ENCODE measurements at places on chromosomes 11 and 22.

DNA sequence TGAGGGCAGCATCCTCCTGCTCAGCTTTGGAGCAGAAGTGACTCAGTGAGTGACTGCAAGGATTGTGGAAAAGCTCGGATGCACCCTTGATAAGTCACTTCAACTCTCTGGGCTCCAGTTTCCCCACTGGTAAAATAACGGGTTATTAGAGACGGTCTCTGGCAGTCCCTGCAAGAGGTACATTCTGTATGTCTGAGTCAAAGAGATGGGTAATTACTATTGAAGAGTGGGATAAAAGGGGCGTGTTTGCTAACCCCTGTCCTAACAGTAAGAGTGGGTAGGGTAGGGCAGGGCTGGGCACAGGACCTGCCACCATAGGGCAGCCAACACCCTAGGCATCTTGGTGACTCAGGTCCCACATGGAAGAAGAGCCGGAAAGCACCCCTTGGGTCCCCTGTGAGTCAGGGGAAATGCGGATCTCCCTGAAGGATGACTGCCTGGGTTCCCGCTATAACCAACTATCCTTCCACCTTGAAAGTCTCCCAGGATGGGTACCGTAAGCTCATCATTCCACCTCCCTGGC lies 7.3 kb upstream of the AHNAK start:
- DNase-seq, result no peak

- no peak for DNase-seq
Measured at GRCh38 chr11:60633645-60634044, 65.8 kb upstream of the MS4A8 start.

GRCh38 chr11:113730887-113731726 lies 25.0 kb upstream of the TMPRSS5 start:
- DNase-seq, result peak; percentile 16

- DNase-seq, result no peak
Measured at GRCh38 chr11:132716037-132716436, 816.3 kb downstream of the OPCML start.

GRCh38 chr11:48307760-48308386 lies 1.9 kb downstream of the OR4S1 start:
- peak; percentile 45 for DNase-seq

GRCh38 chr11:68773521-68774193 lies 22.3 kb upstream of the TESMIN start:
- DNase-seq, result no peak

DNA sequence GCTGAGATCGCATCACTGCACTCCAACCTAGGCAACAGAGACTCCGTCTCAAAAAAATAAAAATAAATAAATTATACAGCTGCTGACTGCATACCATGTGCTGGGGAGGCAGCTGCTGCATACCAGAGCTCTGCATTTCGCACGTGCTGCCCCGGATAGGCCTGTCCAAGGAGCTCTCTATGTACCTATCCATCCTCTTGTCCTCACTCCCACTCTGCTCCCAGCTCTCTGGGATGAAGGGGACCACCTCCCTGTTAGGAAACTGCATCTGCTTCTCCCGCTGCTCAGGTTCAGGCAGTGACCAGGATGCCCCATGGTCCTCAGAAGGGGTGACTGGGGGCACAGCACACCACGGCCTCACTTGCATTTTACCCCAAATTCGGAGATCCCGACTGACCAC lies 302.3 kb downstream of the BRD1 start:
- no peak for DNase-seq

DNA sequence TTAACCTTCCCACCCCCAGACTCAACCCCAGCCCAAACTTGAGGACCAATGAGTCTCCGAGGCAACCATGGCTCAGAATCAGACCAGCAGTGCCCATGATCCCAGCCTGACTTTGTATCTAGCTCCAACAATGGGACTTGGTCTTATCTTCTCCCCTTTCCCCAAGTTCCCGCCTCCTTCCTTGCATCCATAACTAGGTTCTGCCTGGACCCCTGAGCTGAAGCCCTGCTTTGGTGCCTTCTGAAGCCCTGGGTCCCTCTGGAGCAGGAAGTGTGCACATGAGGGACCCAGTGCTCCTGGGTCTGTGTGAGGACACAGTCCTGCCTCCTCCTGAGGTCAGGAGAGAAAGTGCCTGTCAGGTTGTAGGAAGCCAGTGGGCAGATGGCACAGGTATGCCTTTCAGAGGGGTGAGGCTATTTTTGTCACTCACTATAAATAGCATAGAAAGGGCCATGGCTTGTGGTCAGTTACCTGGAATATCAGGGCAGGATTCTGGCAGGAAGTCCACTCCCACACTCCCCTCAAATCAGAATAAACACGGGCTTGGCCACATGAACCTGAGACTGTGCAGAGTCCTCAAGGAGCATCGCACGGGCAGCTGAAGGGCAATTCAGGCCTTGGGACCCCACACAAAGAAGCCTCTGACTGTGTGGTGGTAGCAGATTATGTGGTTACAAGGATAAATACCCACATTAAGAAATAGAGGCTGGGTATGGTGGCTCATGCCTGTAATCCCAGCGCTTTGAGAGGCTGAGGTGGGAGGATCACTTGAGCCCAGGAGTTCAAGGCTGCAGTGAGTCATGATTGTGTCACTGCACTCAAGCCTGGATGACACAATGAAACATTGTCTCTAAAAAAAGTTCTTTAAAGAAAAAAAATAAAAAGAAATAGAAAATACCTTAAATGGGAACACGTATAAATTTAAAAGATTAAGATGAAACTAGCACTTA lies 27.4 kb downstream of the RCN1 start:
- no peak for DNase-seq

- DNase-seq, result no peak
Measured at GRCh38 chr11:119937412-119937811, 200.5 kb downstream of the TRIM29 start.

GRCh38 chr11:44307340-44308099 lies 2.4 kb downstream of the ALX4 start:
- no peak for DNase-seq

DNA sequence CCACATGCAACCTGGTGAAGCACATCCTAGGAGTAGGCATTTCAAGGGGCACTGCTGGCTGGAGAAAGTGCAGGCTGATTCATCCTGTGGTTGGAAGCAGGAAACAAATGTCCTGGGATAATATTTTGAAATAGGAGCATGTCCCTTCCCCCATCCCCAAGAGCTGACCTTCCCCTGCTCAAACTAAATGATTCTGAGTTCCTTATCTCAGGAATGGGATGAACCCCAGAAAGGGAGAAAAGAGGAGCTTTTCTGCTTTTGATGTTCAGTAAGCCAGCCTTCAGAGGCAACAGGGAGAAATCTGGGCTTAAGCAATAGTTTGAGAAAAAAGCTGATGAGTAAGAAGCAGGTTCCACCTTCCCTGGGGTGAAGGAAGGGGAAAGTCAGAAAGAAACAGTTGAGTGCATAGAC lies 19.5 kb upstream of the SPON1 start:
- DNase-seq, result no peak

GRCh38 chr11:33388793-33389525 lies 131.8 kb downstream of the HIPK3 start:
- DNase-seq, result no peak

GRCh38 chr22:46250035-46250782 lies at the start of gene CDPF1:
Gene CDPF1 (minus strand): TSS chr22:46250293. CDS start chr22:46248284, 2,009 bp downstream.
- peak; percentile 79 for DNase-seq

DNA sequence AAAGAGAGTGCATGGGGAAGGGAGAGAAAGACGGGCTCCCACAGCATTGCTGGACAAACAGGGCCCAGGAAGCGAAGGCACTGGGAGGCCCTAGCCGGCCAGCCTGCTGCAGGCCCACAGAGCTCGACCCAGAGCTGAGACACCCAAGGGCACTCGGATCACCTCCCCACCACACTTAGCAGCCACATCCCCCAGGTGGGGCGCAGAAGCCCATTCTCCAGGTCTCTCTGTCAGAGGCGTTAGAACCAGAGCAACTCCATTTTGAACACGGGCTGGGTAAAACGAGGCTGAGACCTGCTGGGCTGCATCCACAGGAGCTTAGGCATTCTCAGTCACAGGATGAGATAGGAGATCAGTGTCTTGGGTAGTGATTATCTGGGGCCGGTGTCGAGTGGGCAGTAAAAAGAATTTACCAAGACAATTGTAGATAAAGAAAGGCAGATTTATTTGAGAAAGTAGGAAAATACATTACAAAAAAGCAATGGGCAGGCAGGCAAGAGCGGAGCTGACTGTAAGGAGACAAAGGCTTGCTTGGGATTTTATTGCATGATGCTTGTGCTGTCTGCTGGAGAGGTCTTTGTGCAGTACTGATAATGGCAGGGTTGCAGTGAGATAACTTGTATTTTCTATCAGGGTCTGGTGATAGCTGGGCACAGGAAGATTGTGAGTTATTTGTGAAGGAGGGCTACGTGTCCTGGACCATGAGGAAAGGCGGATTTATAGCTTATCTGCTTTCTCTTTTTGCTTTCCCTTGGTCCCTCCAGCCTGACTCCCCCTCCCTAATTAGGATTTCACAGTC lies 13.4 kb upstream of the CAPN5 start:
- no peak for DNase-seq

DNA sequence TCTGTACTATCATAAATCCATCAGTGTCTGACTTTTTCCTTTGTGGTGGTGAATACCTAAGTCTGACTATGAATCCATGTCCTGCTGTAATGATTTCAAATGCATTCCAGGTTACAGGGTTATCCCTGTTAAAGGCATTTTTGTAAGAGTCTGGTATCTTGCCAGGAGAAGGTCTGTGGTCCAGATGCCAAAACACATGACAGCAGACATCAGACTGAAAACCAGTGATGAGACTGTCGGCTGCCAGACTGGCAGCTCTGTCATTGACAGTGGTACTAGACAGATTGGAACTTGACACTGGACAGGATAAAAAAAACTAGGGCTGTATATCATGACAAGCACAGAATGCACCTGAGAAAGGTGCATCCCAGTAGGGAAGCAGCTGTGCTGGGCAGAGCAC lies 301.8 kb upstream of the FAT3 start:
- no peak for DNase-seq

GRCh38 chr22:48116871-48117270 lies 1354.4 kb downstream of the TBC1D22A start:
- DNase-seq, result no peak

- no peak for DNase-seq
Measured at GRCh38 chr11:44110231-44110679, 14.8 kb downstream of the EXT2 start.

DNA sequence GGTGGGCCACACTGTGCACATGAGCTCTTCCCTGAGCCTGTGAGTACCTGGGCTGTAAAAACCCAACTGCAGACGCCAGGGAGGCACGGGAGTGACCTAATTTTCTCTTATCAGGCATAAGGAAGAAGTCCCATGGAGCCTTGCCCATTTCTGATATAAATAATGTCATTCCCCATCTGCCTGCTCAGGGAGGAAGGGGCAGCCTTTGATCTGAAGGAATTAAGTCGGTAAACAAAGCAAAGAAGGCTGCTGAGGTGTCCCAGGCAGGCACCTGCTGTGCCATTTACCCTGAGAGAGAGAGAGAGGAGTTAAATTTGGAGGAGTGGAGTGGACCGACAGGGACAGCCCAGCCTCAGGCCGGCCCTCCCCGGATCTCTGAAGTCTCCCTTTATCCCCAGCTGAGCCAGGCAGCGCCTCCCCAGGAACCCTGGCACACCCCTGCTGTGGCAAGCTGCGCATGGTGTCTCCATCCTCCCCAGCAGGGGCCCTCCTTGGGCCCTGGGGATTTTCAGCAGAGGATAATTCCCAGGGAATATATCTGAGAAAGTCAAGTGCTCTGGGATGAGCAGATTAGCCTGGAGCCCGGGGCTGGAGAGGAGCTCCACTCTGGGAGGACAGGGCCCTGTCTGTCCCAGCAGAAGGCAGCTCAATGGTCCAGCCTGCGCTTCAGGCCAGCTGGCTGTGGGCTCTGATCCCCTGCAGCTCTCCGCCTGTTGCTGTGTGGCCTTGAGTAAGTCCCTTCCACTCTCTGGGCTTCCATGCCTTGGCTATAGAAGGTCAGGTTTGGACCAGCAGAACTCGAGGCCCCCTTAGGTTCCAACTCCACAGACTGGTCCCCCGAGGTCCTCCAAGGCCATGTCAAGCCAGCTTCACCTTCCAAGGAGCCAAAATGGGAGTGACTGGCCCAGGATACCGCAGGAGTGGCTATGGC lies 17.5 kb upstream of the CABP7 start:
- DNase-seq, result peak; percentile 61

DNA sequence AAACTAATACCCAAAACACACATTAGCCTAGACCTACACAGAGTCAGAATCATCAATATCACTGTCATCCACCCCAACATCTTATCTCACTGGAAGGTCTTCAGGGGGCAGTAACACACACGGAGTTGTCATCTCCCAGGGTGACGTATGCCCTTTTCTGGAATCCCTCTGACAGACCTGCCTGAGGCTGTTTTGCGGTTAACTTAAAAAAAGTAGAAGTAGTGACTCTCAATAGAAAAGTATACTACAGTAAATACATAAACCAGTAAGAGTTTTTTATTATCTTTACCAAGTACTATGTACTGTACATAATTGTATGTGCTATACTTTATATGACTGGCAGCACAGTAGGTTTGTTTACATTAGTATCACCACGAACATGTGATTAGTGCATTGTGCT lies 80.5 kb downstream of the PGR start:
- DNase-seq, result no peak

- DNase-seq, result no peak
Measured at GRCh38 chr11:104855965-104856364, 42.3 kb downstream of the CASP12 start.

GRCh38 chr22:20213833-20214708 lies 54.0 kb downstream of the RTN4R start:
- DNase-seq, result no peak

DNA sequence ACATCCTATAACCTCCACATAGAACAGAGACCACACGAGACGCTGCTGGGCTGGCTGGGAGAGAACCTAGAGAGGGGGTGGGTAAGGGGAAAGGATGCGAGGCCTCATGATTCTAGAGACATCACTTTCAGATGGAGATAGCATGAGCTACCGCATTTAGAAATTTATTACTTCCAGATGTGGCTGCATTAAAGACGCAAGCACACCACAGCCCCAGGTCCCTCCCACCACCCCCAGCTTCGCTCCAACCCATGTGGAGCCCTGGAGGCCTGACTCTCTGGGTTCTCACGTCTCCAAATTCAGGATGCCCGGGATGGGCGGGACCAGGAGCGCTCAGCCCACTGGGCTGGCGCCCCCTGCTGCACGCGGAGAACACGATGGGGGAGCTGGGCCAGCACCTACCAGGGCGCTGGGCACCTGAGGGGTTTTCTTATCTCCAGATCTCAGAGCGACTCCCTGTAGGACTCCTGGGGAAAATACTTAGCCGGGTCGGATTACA lies 13.6 kb downstream of the MRPL21 start:
- no peak for DNase-seq

- DNase-seq, result no peak
Measured at GRCh38 chr11:86798988-86799387, 1.4 kb upstream of the PRSS23 start.

DNA sequence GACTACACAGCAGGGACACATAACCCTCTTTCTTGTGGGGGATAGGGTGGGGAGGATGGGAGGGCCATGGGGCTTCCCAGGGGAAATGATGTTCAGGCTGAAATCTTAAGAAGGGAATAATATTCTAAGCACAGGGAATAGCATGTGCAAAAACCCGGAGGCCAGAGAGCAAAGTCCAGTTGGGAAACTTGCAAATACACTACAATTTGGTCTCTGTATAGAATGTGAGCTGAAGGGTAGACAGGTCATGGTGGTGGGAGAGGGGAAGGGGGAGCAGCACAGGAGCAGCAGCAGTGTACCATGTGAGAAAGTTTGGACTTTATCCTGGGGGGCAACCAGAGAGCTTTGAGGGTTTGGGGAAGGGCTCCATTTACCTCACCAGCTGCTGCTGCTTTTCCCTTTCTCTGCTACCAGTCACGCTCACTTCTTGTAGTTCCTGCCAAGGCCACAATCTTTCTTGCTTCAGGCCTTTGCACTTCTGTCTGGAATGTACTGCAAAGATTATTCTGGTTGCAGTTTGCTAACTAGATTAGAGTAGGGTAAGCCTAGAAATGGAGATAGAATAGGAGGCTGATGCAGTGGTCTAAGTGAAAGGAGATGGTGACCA lies 43.0 kb downstream of the KREMEN1 start:
- no peak for DNase-seq
